ENCODE measurements at places on chromosomes 4 and X.
A peak's percentile ranks its signal among the peaks of the same experiment; 100 is the strongest.

GRCh38 chr4:14883166-14883565 is 119.1 kb upstream of the CPEB2 start:
- no peak for DNase-seq

DNA sequence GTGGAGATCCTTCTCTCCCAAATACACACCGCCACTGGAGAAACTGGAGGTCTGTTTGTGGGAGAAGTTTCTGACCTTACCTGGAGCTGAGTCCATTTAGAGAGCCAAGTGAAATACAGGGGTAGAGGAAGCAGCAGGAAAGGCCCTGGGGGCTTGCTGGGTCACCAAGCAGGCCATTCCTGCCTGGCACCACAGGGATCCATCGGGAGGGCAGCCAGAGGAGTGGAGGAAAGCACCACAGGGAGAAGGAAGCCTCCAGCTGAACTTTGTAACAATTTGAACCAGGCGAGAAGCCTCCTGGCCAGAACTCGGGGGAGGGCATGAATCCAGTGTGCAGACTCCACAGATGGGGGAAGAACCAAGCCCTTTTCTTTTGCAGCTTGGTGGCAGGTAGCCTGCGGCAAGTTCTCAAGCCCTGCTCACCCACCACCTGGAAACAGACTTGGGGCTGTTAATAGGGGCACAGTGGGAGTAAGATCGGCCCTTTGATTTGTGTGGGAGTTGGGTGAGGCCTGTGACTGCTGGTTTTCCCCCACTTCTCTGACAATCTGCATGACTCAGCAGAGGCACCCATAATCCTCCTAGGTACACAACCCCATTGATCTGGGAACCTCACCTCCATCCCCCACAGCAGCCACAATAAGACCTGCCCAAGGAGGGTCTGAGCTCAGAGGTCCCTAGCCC is 94.6 kb downstream of the IRS4 start:
- DNase-seq = no peak

GRCh38 chr4:52869196-52869595 is 7.1 kb downstream of the RASL11B start:
- DNase-seq = no peak

DNA sequence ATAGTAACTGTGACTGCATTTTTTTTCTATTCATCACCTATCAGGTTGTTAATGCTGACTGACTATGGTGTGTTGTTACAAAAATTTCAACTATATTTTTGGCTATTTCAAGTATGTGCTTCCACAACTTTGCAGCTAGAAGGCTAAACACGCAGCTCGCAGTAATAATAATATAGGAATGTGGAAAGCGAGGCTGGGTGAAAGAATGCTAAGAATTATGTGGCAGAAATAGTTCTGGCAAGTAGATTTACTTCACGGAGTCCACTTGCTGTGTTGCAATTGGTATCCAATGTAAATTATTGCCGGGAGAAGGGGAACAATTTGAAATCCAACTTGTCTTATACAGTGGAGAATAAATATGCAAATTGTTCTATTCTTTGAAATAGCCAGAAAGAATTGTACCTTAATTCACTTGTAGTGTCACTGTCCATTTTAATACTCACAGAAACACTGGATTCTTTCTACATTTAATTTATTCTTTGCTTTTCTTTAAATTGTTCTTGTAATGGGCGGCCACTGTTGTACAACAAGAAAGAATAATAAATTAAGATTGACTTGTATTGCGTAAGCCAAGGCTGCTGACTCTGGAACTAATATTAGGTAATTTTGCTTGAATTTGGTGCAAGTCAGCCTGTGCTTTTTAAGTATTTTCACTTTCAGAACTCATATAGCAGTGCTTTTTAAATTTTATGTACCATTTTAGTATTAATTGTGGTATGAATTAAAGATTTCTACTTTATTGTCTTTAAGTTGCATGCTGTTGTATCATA is 154.9 kb downstream of the FRMPD4 start:
- DNase-seq = no peak

DNA sequence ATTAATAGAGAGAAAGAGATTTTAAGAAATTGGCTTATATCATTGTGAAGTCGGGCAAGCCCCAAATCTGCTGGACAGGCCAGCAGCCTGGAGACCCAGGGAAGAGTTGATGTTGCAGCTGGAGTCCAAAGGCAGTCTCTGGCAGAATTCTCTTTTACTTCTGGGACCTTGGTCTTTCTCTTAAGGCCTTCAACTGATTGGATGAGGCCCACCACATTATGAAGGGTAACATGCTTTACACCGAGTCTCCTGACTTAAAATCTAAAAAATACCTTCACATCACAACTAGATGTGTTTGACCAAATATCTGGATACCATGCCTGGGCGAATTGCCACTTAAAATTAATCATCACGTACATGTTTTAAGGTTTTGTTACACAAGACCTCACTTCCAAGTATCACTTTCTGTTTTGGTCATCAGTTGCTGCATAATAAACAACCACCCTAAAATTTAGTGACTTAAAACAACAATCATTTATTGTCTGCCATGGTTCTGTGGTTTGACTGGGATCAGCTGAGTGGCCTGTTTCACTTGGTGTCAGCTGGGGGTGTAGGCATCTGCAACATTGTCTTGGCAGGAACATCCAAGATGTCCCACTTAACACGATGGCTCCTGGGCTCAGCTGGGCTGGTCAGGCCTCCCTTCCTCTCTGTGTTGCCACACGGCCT is 3.4 kb downstream of the CD38 start:
- no peak for DNase-seq

- no peak for DNase-seq
Measured at GRCh38 chrX:44244008-44244407, 99.5 kb downstream of the EFHC2 start.

DNA sequence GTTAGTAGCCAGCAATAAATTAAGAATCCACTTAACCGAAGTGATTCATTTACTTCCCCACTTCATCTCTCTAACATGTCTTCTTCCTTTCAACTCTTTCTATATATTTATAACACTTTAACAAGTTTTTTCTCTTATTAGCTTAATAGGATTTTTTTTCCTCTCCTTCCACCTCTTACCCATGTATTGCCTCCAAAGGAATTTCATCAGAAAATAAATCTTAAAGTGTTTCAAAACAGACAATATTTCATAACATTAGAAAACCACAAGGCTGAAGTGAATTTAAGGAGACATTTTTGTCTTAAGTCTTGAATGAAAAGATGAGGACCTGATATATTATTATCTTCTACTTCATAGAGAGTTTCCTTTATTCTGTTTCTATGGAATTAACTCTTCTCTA is 101.5 kb downstream of the PDGFC start:
- no peak for DNase-seq

GRCh38 chr4:108849611-108850168 is 86.8 kb upstream of the ETNPPL start:
- DNase-seq = no peak

- DNase-seq = no peak
Measured at GRCh38 chrX:14030174-14030530, 460 bp upstream of the GEMIN8 start.

DNA sequence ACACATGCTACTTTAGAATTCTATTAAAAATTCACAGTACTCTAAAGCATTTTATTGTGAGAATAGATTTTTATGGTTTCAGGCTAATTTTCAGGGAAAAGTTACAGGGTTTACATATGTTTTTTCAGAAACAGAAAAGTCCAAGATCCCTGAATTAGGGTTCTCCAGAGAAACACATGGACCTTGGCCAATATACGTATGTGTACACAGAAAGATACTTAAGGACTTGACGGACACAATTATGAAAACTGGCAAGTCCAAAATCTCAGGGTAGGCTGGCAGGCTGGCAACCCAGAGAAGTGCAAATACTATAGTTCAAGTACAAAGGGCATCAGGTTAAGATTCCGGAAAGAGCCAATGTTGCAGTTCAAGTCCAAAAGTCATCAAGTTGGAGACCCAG is 1897.8 kb upstream of the PCDH10 start:
- no peak for DNase-seq

DNA sequence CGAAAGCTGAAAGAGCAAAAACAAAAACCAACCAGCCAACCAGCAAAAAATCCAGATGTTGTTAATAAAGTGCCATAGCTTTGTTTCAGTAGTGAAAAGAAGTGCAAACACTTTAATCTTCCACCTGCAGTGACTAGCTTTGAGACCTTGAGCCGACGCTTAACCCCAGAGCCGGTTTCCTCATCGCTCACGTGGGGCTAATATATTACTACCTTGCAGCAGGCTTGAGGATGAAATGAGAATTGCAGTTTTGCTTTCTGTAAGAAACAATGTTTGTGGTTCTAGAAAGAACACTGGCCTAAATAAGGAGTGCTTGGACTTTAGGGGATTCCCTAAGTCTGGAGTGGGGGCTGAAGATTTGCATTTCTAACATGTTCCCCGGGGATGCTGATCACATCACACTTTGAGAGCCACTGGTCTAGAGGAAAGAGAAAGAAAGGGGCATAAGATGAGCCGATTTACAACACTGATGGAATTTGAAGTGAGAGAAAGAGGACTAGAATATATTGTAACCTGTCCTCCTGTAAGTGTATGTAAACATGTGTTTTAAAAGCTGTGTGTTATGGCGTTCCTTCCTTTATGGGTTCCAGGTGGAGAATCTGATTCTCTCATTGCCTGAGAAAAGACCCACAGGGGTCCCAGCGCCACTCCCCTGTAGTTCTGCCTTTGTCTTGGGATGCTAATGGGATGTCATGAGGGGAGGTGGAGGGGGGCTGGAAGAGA is 1.4 kb downstream of the FGF2 start:
- DNase-seq = peak; percentile 25

- no peak for DNase-seq
Measured at GRCh38 chr4:6464842-6465588, 7.4 kb downstream of the PPP2R2C start.

DNA sequence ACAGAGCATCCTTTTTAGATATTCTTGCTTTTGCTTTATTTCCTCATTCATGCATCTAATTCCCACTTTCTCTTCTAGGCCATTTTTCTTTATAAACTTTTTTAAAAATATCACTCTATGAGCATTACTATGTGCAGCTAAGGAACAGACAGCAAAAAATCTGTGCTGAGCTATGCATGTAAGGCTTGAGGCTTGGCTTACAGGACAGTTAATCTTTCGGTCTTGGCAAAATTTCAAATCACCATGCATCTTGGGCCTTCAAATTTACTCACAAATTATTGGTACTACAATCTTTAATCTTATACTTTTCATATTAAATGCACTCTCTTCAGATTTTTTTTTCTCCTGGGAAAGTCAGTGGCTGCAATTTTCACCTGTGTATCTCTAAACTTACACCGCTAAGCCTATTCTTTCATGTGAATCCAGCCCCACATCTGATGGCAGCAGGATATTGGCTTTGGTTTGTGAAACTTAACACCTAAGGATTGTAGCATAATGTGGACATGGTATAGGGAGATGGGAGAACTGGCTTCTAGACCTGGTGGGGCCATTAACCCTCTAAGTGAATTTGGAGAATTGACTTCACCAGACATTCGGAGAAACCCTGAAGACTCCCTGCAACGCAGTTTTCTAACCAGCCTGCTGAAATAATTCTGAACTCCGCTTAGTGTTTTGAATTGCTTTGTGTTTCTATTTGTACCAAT is 278.3 kb downstream of the SPRY1 start:
- DNase-seq = no peak

DNA sequence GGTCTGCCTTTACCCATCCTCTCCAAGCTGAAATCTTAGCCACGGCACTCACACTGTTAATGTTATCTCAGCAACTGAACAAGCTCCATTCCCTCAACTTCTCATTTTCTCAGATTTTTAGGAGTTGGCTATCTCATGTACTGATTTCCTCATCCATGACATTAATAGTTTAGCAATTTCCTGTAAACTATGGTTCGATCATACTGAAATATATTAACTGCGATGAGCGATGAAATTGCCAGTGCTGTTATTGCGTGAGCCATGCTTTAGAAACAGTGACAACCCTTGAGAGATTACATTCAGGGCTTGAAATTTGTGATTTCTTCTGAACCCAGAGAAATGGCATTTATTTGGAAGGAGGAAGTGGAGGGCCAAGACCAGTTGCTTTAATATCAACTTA is 223.7 kb downstream of the GPAT3 start:
- no peak for DNase-seq

GRCh38 chr4:1336088-1336491 is 10.9 kb upstream of the UVSSA start:
- DNase-seq = no peak

GRCh38 chr4:29726938-29727337 is 993.2 kb upstream of the PCDH7 start:
- DNase-seq = no peak
